ENCODE measurements at places on chromosomes 12 and 14.

GRCh38 chr14:90609376-90609775, 206.9 kb downstream of the TTC7B start:
- no peak for DNase-seq

- no peak for DNase-seq
Measured at GRCh38 chr14:76073717-76074116, 78.0 kb upstream of the GPATCH2L start.

- DNase-seq, result no peak
Measured at GRCh38 chr14:104323551-104324175, 185.3 kb downstream of the KIF26A start.

GRCh38 chr12:54719691-54720090, 71.5 kb upstream of the DCD start:
- no peak for DNase-seq

GRCh38 chr12:67482751-67483661, 165.5 kb upstream of the DYRK2 start:
- DNase-seq, result peak; percentile 36

- DNase-seq, result no peak
Measured at GRCh38 chr12:77830583-77831351, at the start of gene NAV3. TSS of gene NAV3 (plus strand) at chr12:77830894. CDS start at chr12:77831462, 568 bp downstream.

DNA sequence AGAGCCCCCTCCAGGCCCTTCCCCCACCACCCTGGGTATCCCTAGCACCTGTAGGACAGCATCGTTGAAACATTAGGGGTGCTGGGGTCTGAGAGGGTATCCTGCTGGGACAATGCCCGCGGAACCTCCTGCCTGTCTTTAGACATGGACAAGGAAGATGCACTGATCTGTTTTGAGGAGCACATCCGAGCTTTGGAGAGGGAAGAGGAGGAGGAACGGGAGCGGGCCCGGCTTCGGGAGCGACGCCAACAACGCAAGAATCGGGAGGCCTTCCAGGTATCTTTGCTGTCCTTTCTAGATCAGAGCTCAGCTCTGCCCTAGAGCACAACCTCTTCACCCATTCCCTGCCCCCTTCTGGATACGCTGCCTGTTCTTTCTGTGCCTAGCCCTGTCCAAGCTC, 13.2 kb downstream of the PRPF40B start:
- no peak for DNase-seq

- DNase-seq, result no peak
Measured at GRCh38 chr12:100464529-100464928, 9.1 kb upstream of the NR1H4 start.

- no peak for DNase-seq
Measured at GRCh38 chr12:109503611-109504010, 26.2 kb downstream of the UBE3B start.

- DNase-seq, result no peak
Measured at GRCh38 chr12:111180426-111181142, 188.3 kb downstream of the PHETA1 start.

GRCh38 chr14:80055667-80056496, 155.4 kb downstream of the DIO2 start:
- peak; percentile 0 for DNase-seq

DNA sequence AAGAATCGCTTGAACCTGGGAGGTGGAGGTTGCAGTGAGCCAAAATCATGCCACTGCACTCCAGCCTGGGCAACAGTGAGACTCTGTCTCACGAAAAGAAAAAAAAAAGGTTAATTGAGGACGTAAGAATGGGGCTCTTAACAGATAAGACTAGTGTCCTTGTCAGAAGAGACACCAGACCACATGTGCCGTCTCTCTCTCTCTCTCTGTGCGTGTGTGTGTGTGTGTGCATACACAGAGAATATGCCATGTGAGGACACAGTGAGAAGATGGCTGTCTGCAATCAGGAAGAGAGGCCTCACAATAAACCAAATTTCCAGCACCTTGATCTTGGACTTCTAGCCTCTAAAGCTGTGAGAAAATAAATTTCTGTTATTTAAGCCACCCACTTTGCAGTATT, 11.7 kb upstream of the ERC1 start:
- DNase-seq, result no peak

DNA sequence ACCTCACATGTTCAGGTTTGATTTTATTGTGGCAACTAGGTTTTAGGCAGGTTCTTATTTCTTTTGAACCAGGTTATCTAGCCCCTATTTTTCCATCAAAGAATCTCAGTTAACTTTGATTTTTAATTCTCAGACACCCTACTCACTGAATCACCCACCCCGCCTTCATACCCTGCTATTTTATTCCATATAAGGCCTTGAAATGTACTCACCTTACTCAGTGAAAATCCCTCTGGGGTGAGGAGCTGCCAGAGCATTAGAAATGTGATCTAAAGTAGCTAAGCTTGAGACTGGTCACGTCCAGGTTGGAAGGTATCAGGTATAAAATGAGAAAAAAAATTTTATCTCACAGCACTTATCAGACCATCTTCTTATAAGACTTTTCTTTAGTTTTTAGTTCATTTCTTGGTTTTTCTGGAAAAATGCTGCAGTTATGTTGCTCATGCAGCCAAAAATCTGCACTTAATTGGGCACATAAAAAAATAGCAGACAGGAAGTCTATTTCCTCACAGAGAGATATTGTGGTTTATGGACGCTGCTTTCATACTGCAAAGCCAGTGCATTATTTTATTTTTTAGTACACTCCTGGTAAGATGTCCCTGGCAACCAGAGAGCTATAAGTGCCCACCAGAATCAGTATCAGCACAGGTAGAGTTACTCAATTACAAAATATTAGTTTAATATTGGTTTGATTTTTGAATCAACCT, 101.5 kb upstream of the CCDC91 start:
- no peak for DNase-seq

DNA sequence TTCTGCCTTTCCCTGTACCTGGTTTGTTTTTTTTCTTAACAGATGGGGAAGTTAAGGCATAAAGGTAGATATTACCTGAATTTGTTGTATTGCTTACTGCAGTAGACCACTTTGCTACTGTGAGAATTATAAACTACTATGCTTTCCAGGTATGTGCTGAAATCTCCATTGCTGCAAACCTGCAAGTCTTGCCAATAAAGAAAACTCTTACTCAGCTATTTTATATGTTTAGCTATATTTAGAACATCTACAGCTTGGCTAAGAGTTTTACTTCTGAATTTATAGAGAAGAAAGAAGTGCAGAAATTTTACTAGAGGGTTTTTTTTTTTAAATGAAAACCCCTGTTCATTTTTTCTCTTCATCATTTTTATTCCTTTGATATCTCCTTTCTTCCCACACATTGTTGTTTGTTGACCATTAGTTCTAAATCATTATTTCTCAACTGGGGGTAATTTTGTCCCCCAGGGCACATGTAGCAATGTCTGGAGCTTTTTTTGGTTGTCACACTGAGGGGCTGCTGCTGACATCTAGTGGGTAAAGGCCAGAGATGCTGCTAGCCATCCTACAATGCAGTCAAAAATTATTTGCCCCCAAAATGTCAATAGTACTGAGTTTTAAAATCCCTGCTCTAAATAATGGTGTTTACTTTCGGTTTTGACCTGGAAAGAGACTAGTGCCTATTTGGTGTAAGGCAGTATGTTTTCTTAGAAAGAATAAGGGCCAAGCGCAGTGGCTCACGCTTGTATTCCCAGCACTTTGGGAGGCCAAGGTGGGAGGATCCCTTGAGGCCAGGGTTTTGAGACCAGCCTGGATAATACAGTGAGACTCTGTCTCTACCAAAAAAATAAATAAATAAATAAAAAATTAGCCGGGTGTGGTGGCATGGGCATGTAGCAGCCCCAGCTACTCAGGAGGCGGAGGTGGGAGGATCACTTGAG, 48.6 kb downstream of the PCNX1 start:
- DNase-seq, result no peak

- no peak for DNase-seq
Measured at GRCh38 chr14:97071177-97071576, 274.0 kb downstream of the VRK1 start.

DNA sequence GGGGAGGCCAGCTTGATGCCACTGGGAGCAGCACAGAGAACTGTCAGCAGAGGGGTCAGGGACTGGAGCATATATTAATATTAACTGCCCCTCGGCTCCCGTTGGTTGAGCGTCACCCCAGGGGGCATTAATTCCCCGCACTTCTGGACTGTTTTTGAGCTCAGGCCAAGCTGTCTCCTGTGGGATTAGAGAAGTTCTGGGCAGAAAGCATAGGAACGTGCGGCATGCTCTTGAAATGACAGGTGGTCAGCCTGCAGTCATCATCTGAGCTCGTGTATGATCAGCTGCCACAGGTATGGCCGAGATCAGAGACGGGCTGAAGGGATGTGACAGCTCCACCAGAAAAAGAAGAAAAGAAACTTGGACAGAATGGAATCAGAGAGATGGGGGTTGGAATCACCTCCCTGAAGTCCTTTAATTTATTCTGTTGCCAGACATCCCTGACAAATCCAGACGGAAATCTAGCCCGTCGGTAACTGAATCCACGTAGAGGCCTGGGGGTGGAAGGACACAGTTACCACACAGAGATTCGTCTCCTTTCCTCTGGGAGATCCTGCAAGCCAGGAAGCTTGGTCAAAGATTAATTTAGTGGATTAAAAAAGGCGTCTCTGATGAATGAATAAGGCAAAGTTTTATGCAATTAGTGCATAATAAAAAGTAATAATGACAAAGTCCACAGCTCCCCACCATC, 23.6 kb downstream of the NR1H4 start:
- no peak for DNase-seq

- DNase-seq, result no peak
Measured at GRCh38 chr12:49086116-49086515, 8.5 kb downstream of the DHH start.

DNA sequence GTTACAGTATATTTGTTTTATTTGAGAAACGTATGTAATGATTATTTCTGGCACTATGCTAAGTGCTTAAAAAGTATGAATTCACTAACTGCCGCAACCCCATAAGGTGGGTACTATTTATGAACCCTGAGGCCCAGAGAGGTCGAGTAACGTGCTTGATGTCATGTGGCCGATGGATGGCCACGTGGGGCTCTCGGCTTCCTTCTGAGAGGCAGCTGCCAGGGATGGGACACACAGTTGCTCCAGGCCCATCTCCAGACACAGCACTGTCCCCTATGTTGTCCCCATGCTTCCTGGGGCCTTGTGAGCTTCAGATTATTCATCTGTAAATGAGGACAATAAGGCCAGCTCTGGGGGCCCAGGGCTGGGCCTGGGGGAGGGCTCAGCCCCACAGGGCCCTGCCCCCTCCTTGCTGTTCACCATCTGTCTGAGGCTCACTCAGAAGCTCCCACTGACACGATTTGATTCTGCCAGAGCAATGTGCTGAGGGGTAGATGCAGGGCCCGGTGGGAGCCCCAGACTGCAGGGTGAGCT, 115.0 kb downstream of the CALM1 start:
- DNase-seq, result no peak

- DNase-seq, result no peak
Measured at GRCh38 chr12:128863957-128864356, 10.7 kb downstream of the GLT1D1 start.

DNA sequence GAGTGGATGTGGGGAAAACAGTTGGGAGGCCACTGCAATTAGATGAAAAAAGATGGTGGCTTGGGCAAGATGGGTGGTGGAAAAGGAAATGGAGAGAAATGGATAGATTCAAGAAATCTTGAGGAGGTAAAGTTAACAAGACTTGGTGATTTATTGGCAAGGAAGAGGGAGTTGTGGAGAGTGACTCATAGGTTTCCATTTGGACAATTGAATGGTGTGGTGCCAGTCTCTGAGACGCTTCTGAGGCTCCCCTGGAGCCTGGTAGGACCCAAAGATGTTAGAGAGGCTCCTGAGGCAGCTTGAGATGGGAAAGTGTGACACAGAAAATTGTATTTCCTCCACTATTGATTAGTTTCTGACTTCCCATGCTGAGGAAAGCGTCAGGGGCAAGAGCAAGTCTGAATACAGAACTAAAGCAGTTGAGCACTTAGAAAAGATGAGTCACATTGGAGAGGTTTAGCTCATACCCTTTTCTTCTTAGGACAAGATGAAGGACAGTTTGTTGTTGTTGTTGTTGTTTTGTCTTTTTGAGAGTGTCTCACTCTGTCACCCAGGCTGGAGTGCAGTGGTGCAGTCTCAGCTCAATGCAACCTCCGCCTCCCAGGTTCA, 4.5 kb downstream of the PRPF40B start:
- no peak for DNase-seq
